ENCODE measurements at places on chromosomes 13 and 19.

DNA sequence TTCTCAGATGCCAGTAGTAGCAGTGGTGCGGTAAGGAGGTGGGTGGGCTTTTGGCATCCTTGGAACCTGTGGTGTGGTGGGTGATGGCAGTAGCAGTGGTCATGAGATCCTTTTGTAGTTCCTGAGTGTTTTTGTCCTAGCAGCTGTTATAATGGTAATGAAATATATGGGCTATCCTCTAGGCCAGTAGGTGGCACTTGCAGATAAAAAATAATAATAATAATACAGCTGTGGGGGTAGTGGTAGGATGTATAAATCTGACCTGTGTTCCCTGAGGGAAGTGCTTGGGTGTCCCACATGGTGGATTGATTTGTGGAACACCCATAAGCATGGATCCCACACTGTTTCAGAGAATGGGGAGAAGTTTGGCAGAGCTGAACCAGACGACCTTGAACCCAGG is 334.0 kb downstream of the SLITRK5 start:
- no peak for DNase-seq

DNA sequence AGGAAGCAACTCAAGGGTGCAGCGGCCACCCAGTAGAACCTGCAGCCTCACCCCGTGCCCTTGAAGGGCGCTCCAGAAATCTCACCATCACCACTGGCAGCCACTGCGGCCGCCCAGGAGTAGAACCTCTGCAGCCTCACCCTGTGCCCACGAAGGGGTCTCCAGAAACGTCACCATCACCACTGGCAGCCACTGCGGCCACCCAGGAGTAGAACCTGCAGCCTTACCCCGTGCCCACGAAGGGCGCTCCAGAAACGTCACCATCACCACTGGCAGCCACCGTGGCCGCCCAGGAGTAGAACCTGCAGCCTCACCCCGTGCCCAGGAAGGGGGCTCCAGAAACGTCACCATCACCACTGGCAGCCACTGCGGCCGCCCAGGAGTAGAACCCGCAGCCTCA is 336.0 kb downstream of the TEX29 start:
- DNase-seq = no peak

- DNase-seq = no peak
Observed at GRCh38 chr13:29978211-29978610, 127.8 kb upstream of the UBL3 start.

- DNase-seq = no peak
Observed at GRCh38 chr19:1510442-1510806, 2.4 kb downstream of the ADAMTSL5 start.

- peak; percentile 99 for DNase-seq
Observed at GRCh38 chr19:45817010-45817724, 2.1 kb upstream of the RSPH6A start.

- DNase-seq = no peak
Observed at GRCh38 chr19:27765912-27766725, 1446.8 kb downstream of the UQCRFS1 start.

- DNase-seq = no peak
Observed at GRCh38 chr13:77693449-77693940, 4.0 kb upstream of the SLAIN1 start.

GRCh38 chr19:4350726-4351125 is 7.4 kb downstream of the MPND start:
- no peak for DNase-seq

- no peak for DNase-seq
Observed at GRCh38 chr13:31970231-31970930, 61.2 kb upstream of the FRY start.

- DNase-seq = no peak
Observed at GRCh38 chr19:15402411-15403150, 16.2 kb downstream of the AKAP8L start.

DNA sequence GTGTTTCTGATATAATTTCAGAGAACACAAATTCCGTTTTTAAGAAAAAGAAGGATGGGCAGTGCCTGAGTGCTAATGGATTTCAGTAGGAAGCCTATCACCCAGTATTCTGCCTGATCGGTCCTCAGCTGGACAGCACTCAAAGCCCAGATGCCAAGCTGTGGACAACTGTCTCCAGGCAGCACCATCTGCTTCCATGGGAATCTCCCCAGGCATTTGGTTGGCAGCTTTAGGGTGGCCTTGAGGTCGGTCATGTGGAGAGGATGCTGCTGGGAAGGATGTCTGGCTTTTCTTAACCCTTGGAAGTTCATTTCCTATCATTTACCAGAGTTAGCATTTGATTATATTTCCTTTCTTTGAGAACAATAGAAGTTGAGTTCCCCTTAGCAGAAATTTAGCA is 311.7 kb downstream of the TBC1D4 start:
- DNase-seq = no peak

DNA sequence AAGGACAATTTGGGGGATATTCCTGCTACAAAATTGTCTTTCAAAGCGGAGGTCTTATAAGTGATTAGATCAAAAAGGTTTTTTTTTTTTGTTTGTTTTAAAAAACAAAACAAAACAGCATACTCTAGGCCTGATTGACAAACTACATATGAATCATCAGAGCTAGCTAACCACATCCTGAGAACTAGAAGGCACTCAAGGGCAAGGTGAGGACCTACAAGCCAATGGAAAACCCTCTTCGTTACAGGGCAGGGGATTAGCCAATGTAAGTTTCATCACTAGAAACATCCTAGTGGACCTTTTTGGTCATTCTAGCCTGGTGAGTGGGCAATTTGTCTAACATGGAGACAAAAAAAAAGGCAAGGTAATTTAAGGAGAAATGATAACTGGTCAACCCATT is 428.6 kb downstream of the RFC3 start:
- no peak for DNase-seq

DNA sequence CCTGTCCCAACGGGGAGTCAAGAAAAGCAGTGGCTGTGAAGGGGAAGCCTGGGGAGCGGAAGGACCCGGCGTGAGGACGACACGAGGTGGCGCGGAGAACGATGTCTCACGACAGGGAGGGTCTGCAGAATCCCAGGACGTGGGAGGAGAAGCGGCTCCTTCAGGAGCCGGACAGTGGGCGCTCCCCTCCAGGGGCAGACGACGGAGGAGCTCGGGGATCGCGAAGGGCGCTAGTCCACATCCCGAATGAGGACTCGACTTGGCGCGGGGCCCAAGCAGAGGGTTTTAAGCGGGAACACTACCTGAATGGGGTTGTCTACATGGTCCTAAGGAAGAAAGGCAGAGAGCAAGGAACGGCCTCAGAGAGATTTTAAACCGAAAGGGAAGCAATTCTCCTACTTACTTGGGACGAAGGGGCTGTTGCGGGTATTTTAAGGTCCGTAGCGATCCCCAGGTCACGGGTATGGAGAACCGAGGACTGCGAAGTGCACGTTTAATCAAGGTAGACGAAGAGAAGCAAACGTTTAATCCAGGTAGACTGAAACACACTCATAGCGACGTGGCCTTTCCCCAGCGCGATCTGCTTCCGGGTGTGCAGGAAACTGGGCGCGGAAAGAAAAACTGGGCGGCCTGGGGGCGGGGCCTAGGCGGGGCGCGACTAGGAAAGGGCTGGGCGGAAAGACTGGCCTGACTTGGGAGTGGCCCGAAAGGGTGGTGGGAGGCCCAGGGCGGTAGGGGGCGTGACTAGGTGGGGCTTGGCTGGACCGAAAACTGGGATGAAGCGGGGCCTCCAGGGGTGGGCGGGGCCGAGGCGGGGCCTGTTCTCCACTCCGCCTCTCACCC is at the start of gene ZNF841:
Gene ZNF841, minus strand, starts transcription at position 594 of the 843 bp plus-strand sequence. CDS start 10,964 bp downstream, outside the sequence.
- peak; percentile 96 for DNase-seq

DNA sequence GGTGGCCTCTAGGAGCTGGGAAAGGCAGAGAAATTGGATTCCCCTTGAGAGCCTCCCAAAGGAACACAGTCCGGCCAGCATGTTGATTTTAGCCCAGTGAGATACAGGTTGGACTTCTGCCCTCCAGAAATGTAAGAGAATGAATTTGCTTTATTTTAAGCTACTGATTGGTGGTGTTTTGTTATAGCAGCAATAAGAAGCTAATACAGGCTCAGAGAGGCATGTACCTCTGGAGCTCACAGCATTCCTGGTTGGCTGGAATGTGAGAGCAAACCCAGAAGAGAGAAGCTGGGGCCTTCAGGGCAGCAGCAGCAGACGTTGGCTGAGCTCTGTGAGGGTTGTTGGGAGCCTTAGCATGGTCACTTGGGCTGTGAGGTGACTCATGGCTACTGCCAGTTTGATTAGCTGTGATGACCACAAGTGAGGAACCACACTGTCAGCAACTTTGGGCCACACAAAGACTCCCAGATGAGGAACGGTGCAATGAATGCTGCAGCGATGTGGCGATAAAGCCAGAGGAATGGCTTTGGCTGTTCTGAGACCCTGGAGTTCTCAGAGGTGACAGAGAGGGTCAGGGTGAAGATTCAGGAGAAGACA is 80.1 kb downstream of the CYSLTR2 start:
- no peak for DNase-seq

DNA sequence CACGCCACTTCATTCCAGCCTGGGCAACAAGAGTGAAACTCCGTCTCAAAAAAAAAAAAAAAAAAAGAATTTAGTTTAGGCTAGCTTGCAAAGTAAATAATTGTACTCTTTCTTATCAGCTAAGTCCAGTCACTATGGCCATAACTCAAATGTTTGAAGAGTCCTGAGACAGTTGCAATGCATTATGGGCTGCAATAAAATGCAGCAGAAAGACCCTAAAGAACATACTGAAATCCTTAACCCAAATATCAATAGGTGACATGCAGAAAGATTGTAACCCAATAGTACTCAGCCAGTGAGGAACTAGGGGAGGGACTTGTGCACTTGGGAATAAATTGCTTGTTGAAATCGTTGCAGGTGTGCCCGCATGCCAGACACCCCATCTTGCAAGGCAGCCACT is 20.9 kb upstream of the FFAR2 start:
- no peak for DNase-seq

DNA sequence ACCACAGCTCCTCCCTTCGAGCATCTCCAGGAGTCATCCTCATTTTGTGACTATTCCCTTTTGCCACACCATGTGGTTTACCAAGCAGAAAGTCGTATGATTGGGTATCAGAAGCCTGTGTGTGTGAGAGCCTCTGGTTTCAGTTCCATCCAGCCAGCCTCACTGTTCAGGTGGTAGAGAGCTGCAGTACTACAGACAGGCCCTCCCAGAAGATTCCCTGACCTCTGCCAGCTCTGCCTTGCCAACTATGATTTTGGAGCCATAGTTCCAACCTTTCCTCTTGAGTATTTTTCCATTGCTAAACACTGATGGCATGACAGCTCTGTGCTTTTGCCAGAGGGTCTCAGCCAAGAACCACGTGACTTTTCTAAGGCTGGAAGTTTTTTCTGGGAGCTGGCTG is 82.5 kb downstream of the DHRS12 start:
- no peak for DNase-seq

DNA sequence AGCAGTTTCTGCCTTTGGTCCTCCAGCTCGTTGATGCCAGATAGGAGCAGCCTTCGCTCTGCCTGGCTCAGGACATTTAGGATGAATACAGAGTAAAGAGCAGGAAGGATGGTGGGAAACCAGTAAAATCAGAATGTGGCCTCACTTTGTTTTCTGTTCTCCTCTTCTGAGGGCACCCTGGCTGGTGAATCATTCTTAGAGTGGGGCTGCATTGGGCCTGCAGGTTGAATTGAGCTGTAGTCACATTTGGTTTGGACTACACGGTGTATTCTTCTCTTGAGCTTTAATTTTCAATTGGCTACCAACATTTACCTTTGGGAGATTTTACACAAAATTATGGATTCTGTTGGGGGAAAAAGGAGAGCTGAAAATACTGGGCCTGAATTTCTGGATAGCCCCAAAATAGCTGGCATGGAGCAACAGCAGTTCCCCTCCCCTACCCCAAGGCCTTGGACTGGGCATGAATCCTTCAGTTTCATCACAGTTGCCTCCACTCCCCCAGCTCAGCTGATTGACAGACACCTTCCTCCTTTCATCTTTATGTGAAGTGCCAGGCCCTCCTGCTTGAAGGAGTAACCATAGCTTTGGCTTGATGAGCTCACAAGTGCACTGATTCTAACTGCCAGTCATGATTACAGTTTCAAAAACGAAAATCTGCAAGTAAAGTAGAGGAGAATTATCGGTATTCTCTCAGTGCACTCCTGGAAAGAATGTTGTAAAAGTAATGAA is 24.3 kb downstream of the ERCC5 start:
- DNase-seq = peak; percentile 11

Data from activated CD4-positive, alpha-beta T cell treated with anti-CD3 and anti-CD28 coated beads for 36 hours (primary cell).